Smooth muscle cell of the brain vasculature (primary cell): ENCODE measurements at places on chromosomes 5 and 9.

DNA sequence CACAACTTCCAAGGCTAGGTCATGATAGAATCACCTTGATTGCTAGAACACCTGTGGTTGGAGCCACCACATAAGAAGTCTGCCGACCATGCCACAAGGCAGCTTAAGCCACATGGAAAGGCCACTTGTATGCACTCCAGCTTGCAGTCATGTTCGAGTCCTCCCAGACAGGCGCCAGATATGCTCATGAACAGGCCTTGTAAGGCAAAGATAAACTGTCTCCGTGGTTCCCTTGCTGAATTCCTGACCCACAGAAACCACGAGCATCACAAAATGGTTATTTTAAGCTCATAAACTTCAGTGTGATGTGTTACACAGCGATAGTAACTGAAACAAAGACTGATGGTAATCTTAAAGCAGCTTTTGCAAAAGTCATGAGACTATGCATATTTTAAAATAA is 188.4 kb upstream of the DAPK1 start:
- DNase-seq = no peak

DNA sequence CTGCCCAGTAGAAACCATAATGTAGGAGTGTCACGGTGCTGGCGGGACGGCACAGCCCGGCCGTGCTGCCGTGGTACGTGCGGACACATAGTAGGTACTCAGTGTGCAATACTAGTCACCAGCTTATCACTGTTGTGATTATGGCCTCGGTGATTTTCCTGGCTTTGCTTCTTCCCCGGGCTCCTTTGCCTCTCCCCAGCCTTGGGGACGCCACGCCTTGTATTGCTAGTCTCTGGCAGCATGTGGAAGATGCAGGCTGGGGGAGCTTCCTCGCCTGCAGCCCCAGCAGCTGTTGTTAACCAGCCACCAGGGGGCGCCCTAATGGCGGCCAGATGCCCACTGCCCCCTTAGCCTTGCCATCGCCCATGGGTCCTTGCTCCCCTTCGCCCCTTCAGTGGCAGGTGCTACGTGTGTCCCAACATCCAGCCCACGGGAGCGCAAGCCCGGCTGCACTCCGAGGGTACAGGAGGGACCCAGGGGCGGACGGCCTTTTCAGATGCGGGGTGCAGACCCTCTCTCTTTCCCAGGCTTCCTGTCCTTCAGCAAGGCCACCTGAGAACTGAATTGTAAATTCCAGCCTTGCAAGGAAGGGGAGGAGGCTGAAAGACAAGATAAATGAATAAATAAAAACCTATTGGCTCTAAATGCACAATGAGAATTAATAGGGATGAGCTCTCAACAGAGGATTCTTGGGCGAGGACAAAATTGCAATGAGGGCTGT is 8.0 kb downstream of the NTNG2 start:
- DNase-seq = no peak

GRCh38 chr5:83964271-83964670 is 243.6 kb upstream of the HAPLN1 start:
- no peak for DNase-seq

GRCh38 chr9:29212397-29213387 is 1639.4 kb upstream of the C9orf72 start:
- DNase-seq = no peak

DNA sequence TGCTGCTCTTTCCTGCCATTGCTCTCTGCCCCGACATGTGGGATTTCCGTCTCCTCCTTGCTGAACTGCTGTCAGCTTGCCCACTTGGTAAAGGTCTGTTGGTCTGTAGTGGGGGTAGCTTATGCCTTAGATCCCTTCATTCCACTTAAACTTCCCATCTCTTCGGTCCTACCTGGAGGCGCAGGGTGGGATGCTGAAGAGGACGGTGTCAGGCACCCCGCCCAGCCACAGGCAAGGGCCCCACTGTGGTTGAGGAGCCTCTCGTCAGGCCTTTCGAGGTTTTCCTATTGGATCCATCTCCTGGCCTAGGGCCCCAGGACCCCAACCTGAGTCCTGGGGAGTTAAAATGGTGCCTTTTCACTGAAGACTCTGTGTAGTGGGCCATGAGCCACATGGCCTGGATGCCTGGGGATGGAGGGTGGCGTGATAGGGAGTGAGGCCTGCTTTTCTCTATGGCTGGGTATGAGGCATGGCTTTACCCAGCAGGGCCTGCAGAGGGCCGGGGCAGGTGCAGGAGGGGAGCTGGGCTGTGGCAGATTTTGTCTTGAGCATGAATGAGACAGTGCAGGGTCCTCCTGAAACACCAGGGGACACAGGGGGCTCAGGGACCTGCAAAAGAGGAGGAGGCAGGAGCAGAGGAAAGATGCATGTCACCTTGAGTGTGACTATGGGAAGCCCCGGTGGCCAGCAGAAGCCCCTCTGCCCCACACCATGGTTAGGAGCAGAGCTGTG is 25.8 kb upstream of the RNF130 start:
- no peak for DNase-seq

- no peak for DNase-seq
Observed at GRCh38 chr9:126114409-126114760, 212.2 kb upstream of the MVB12B start.

GRCh38 chr9:2229109-2229721 is 214.1 kb downstream of the SMARCA2 start:
- no peak for DNase-seq
